Gastrocnemius medialis (tissue), 4 donors: ENCODE measurements at places on chromosomes 16 and 17. TPM values are rescaled to one million over a fixed set of nuclear protein-coding genes. Genes with fewer than 3 reads are reported as not detected.

ASGR2 gene
- 2.2 TPM for total RNA-seq

PRSS27 gene
- not detected for total RNA-seq

GRCh38 chr16:57606847-57607501 lies 21.5 kb upstream of the ADGRG1 start:
- no peak for DNase-seq

- no peak for DNase-seq
These were observed 43.1 kb upstream of the NKD1 start for GRCh38 chr16:50505115-50505514.

DNA sequence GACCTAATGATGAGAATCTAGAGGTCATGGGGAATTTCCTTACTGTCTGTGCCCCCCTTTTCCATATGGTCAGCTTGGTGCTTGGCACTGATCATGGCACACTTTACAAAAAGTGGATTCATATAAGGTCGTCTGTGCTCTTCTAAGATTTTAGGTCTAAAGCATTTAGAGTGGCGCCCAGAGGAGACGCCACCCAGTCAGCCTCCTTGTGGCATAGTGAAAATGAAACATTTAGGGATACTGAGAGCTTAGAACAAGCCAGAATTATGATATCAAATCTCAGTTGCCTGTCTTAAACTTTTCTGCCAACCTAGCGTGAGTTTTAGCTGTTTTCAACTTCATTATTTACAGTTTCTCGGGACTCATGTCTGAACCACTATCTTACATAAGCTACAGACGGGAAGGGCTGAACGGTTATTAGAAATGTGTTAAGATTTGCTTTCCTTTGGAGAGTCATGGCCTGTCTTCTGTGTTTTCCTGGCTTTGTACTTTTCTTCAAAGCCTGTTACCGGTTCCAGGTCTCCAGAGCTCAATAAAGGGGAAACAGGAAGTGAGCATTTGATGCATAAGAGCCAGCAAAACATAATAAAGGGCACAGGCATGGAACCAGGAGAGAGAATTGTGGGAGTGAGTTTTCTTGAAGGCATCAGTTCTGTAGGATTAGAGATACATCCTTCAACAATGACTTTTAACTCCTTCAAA lies 13.7 kb downstream of the ZNRF1 start:
- DNase-seq = no peak

DNA sequence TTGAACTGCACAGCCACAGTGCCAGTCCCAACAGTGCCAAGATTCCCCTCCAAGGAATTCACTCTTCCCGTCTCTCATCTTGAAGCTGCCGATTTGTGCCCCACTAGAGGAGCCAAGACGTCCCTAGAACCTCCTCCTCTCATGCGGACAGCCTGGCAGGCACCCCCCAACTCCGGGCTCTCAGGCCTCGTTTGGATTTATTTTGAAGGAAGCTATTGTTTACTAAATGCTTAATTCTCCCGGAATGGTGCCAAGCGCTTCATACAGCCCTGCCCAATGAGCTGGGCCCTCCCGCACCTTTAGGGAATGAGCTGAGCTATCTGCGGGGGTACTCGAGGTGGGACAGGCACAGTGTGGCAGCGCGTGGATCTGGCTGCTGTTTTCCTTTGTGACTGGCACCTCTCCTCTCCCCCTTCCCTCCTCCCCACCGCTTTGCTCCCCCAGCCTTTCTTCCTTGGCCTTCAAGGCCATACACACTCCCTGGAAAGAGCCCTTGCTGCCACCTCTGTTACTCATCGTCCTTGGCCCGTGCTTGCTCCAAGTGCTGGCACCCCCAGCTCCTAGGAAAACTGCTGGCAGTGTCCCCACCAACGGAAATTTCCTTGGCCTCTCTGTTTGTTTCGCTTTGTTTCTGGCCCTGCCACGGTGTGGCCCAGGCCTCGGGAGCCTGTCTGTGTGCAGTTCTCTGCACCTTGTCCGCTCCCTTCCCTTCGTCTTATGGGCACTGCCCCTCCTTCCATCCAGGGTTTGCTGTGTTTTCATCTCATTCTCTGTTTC lies 49.9 kb upstream of the CDR2 start:
- DNase-seq = peak; percentile 67

GRCh38 chr16:24807301-24807700 lies 38.5 kb upstream of the SLC5A11 start:
- no peak for DNase-seq
